ENCODE measurements at places on chromosomes 5 and 9.

DNA sequence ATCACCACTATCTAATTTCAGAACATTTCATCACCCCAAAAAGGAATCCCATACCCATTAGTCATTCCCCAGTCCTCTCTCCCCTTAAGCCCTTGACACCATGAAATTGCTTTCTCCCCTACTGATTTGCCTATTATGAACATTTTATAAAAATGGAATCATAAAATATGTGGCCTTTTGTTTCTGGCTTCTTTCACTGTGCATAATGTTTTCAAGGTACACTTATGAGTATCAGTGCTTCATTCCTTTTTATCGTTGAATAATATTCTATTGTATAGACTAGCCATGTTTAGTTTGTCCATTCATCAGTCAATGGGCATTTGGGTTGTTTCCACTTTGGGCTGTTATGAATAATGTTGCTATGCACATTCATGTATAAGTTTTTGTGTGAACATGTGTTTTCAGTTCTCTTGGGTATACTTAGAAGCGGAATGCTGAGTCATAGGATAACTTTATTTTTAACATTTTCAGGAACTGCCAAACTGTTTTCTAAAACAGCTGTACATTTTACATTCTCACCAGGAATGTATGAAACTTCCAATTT is 40.4 kb upstream of the FGF1 start:
- peak; percentile 82 for DNase-seq

GRCh38 chr5:113546703-113547183 is 33.2 kb downstream of the YTHDC2 start:
- no peak for DNase-seq

DNA sequence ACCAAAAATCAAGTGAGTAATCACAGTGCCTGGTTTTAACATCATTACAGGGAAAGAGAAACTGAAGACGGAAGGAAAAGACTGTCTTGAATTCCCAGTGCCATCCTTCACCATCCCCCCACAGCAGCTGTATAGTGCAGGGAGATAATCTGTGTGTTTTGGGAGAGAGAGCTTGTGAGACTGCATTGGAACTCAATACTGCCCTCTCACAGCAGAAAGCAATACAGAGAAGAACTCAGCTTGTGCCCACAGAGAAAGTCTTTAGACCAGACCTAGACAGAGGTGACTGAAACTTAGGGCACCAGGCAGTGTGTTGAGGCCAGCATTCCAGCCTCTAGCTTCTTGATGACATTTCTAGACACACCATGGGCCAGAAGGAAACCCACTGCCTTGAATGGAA is 754.7 kb upstream of the CDH6 start:
- no peak for DNase-seq

DNA sequence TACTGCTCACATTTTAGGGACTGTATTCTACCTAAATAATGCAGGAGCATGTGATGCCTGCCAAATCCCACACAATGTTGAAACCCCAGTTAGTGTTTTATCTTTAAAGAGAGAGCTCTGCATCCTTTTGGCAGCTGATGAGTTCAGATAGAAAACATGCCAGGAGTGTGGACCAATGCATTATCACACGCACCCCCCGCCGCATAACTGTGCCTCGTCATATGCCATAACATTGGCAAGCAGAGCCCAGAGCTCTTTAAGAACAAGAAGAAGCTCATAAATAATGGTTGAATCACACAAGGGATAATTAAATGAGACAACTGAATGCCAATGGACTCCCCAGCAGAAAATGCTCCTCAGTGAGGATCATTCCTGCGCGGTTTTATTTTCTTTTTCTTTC is 52.8 kb upstream of the RORB start:
- DNase-seq, result no peak

GRCh38 chr5:158545949-158546530 is 553.7 kb downstream of the EBF1 start:
- DNase-seq, result no peak

DNA sequence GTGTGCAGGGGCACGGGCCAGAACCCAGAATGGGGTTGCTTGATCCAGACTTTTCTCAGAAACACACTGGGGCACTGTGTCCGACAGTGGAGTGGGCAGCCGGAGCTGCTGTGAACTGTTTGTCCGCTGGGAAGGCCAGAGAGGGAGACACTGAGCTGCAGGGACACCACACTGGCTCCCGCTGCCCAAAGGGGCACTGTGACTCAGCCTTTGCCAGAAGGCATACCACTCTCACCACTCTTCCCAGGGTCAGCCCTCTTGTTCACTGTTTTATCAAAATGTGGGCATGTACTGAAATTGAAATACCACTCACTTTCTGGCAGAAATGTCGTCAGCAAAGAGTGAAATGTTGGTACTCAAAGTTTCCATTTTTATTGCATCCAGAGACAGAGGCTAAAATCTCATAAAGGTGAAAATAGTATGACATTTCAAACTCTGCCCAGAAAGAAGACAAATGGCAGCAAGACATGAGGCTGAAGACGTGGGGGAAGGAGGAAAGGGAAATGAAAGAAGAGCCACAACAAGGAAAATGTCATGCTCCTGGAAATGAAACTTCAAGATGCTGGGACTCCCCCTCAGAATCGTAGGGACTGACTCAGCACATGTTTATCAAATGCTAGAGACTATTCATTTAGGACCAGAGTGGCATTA is 4.5 kb upstream of the IL7R start:
- peak; percentile 93 for DNase-seq
